ENCODE measurements at places on chromosomes 12 and 14.

GRCh38 chr12:93008044-93008778 lies 79.1 kb upstream of the EEA1 start:
- no peak for DNase-seq

DNA sequence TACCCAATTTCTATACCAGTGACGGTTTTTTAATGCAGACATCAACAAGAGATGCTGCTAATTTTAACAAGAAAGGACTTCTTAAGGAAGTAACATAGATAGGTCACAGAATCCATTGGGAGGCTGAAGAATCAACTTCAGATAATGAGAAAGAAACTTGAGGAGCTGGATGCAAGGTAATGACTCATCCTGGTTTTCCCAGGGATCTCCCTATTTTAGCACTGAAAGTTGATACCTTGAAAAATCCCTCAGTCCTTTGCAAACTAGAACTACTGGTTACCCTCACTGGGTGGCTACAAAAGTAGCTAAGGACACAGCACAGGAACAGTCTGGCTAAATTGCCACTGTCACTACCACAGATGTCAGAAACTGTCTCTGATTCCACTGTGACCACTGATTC lies 561.9 kb downstream of the FLRT2 start:
- no peak for DNase-seq

GRCh38 chr12:106130474-106131113 lies 8.2 kb downstream of the NUAK1 start:
- DNase-seq = no peak

GRCh38 chr12:46107591-46107990 lies 117.2 kb upstream of the SCAF11 start:
- no peak for DNase-seq

DNA sequence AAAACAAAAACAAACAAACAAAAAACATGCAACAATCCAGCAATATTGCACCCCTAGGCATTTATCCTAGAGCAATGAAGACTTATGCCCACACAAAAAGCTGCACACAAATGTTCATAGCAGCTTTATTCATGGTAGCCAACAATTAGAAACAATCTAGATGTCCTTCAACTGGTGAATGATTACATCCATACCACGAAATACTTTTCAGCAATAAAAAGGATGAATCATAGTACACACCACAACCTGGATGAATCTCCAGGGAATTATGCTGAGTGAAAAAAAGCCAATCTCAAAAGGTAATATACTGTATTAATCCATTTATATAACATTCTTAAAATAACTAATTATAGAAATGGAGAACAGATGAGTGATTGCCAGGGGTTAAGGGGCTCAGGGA lies 14.5 kb upstream of the GPR162 start:
- no peak for DNase-seq

- DNase-seq = no peak
Observed at GRCh38 chr12:27096420-27096819, 14.0 kb upstream of the C12orf71 start.

DNA sequence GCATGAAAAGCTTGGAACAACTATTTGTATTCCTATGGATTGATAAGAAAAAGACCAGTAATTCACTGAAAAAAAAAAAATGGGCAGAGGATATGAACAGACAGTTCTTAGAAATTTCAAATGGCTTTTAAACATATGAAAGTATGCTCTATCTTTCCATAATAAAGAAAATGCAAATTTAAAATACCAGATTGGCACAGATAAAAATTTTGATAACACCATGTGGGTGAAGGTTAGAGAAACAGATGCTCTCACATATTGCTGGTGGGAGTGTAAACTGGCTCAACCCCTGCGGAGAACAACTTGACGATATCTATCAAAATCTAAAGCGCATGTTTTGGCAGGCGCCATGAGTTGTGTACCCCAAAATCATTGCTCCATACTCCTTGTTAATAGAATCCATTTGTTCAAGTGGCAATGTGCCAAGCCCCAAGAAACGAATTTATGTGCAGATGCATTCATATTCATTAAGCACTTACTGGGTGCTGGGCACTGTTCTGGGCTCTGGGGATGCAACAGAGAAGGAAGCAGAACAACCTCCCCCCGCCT lies 29.5 kb upstream of the TMPO start:
- DNase-seq = no peak

DNA sequence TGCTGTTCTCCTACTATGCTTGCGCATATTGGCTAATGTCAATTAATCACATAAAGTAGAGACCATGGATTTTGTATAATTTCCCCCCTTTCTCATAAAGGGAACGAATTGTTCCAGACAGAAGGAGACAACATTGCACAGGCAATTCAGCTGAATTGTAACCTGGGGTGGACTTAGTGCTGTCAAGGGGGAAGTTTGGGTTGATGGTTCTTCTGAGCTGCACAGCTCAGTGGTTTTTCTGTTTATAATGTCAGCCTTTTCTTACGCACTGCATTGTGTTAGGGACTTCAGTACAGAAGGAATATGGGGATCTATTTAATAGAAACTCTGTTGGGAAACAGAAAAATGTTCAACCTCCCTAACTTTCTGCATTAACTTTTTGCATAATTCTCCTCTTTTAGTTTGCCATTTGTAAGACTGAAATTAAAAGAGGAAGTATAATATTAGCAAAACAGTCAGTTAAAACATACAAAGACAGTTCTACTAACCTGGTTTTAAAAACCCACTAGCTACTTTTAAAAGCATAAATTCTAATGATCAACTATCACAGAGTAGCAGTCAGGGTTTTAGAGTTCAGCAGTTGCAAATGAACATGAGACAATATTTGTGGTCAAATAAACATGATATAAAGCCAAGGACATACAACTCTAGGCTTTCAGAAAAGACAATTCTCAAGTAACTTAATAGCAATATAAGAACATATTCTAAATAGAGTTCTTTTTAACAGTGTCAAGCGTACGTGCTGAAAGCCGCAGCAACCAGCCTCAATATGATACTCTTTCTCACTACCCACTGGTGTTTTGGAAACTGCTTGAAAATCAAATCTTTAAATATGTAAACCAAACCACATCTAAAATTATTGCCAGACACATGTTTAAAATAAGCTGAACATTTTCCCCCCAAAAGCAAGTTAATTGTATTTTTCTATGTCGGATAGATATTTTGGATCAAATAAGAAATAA lies 393.0 kb downstream of the FSCB start:
- DNase-seq = no peak

DNA sequence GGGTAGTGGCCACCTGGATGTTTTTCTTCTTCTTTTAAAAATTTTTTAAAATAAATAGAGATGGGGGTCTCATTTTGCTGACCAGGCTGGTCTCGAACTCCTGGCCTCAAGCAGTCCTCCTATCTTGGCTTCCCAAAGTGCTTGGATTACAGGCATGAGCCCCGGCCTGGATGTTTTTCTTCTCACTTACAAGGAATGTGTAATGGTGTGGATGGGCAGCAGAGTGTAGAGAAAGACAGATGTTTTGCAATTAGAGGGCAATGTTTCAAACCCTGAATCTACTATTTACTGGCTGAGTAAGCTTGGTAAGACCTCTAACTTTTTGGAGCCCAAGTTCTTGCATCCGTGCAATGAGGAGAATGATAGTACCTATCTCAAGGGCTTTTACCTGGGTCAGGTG lies 48.1 kb downstream of the ADCK1 start:
- no peak for DNase-seq

DNA sequence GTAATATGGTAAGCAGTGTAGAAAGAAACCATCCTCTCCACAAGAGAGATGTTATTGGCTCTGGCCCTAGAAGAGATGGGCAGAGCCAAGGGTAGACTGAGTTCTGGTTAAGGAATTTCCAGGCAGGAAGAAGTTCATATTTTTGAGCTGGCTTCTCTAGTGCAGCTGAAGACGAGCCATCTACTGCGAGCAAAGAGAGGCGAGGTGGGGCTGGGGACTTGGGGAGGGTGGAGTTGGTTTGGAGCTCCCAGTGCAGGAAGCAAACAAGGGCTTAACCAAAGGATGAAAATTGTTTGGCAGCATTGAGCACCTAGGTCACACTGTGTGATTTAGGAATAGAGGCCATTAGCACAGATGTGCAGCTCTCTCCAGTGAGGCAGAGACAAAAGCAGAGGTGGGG lies 239.6 kb downstream of the ZFP36L1 start:
- DNase-seq = no peak

GRCh38 chr12:25996677-25997076 lies 38.2 kb downstream of the RASSF8 start:
- no peak for DNase-seq

GRCh38 chr12:89899651-89900050 lies 191.0 kb upstream of the ATP2B1 start:
- no peak for DNase-seq

- DNase-seq = no peak
Observed at GRCh38 chr14:32513571-32514009, 184.5 kb downstream of the AKAP6 start.

Measured in stimulated activated CD8-positive, alpha-beta memory T cell treated with anti-CD3 and anti-CD28 coated beads, Interleukin-15, amount 100 ng/mL, for 4 hours (primary cell).